ENCODE measurements at places on chromosomes 11 and 22.
A peak's percentile ranks its signal among the peaks of the same experiment; 100 is the strongest.

DNA sequence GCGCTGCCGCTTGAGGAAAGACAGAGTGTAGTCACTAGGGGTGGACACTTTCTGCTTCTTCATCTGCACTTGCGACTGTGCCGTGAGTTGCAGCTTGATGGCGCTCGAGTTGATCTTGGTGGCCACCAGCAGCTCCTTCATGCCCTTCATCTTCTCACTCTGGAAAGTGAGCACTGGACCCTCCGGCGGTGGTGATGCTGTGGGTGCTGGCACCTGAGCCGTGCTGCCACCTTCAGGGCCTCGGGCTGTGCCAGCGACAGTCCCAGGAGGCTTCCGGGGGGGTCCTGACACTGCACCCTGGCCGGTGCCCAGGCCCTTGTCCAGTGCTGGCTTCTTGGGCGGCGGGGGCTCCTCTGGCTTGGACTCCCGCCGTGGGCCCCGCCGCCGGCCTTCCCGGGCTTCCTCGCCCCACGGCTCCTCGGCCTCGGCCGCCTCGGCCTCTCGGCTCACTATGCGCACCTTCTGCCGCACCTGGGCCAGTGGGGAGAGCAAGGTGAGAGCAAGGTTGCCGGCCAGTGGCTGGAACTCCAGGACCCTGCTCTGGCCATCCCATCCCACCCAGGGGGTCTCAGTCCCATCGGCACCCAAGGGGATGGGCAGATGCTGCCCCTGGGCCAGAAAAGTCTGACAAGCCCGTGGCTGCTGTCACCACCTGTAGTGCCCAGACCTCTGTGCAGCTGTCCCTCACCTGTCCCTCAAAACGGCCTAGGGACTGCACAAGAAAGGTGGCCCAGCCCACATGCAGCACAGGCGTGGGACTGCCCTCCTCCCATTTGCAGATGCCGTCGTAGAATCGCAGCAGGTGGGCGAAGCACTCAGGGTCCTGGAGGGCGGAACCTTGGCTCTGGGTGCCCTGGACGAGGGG, 1.6 kb upstream of the MAP4K2 start:
- DNase-seq: no peak

DNA sequence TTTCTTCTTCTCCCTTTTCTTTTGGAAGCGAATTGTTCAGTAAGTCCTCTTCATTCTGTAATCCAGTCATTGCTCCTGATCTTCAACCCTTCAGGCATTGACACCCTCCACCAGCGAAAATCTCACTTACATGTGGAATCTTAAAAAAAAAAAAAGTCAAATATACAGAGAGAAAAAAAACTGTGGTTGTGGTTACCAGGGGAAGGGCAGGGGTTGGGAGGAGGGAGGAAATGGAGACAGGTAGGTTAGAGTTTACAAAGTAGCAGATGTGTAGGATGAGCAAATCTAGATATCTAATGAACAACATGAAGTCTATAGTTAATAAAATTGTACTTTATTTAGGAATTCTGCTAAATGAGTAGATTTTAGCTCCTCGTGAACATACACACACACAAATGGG, 17.7 kb upstream of the TMEM123 start:
- DNase-seq: no peak

DNA sequence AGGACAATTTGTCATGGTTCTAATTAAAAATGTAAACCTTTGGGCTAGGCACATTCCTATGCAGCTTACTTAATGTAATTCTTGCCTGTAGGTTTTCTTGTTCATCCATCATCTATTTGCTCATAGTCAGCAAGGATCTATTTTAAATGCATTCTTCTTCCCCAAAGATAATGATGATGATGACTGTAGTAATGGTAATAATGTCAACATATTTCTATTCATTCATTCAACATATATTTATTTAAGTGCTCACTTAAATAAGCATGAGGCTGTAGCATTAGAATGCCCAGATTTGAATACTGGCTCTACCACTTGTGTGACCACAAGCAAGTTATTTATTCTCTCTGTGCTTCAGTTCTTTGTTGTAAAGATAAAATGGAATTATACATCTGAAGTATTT, 169.6 kb upstream of the SYN3 start:
- no peak for DNase-seq

GRCh38 chr22:38754751-38755154, 1.0 kb downstream of the SUN2 start:
- DNase-seq: no peak

- no peak for DNase-seq
These were observed 2.2 kb downstream of the RNF185 start for GRCh38 chr22:31162015-31162765.

- no peak for DNase-seq
These were observed 5.9 kb upstream of the ACY3 start for GRCh38 chr11:67656278-67656922.

GRCh38 chr11:92018332-92018731, 206.3 kb upstream of the FAT3 start:
- no peak for DNase-seq

GRCh38 chr11:102530558-102530957, at the start of gene MMP7:
MMP7 (minus strand) TSS chr11:102530747; CDS start chr11:102530700, 47 bp downstream.
- DNase-seq: no peak

DNA sequence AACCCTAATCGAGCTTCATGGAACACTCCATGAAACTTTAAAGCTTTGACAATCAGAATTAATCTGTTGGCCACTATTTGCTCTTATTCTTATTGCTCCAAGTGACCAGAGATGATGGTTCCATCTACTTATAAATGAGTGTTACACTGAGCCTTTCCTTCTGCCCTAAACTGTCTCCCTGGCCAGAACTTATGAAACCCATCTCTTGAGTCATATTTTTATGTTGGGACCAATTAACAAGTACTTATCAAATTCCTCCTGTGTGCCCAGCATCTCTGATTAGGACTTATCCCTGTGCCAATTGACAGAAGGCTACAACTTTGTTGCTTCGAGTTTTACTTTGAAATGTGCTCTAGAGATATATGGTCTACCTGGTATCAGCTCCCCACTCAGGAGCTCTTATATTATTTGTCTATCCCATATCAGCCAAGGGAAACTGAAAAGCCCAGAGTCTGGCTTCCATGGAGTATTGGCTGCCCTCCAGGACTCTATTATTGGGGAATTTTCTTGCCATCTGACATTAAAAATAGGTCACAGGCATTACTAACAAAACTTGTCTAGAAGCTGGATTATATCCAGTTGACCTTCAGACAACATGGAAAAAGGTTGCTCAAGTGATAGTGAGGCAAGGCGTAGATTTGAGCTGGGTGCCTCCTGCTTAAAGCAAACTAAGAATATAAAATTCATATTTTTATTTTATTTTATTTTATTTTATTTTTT, 8.8 kb downstream of the KREMEN1 start:
- DNase-seq: no peak

DNA sequence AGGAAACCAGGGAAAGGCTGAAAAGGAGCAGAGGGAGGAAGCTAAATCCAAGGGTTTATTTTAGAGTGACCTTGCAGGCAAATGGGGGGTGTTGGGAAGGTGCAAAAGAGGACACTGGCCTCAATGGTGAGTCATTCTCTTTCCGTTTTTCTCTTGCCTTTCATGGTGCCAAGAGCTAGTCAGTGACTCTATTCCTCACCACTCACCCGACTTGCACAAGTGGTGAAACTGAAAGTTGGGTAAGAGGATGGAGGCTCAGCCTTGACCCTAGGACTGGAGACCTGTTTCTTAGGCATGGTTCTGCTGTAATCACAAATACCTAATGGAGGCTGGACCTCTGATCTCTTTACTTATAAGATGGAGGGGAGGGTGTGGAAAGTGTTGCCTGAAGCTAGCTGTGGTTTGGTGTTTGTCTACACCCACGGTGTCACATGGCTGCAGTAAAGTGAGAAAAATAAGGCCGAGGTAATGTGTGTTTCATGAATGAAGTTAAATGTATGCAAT, 67.3 kb upstream of the CREB3L1 start:
- no peak for DNase-seq

DNA sequence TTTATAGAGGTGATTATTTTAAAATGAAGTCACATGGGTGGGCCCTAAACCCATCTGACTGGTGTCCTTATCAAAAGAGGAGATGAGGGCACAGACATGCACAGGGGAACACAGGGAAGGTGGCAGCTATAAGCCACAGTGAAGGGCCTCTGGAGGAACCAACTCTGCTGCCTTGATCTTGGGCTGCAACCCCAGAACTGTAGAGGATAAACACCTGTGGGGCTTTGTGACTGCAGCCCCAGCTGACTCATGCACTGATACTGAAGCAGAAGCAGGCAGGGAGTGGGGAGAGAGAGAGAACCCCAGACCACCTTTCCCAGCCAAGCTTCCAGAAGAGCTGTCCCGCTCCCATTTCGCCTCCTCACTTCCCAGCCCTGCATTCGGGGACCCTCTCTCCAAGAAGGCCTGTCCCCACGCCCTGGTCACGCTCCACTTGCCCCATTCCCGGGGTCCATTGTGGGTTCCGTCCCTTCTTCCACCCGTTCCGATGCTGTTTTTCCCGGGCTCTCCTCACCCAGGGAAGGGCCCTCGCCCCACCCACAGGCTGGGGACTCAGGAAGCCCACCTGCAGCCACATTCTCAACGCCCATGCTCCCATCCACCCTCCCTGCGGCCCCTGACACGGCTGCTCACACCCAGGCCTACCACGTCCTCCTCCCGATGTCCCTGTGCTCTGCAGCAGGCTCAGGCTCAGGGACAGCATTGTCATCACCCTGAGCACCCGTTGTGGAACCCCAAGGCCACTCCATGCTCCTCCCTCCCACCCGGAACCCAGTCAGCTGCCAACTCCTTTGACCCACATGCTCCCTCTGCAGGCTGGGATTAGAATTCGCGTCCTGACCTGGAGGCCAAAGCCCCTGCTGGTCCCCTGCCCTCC, 90.8 kb upstream of the SHANK2 start:
- DNase-seq: peak; percentile 55

- DNase-seq: no peak
These were observed 51.0 kb downstream of the CERK start for GRCh38 chr22:46687048-46687444.

- DNase-seq: no peak
These were observed 104.0 kb upstream of the PITPNB start for GRCh38 chr22:28023036-28023435.

GRCh38 chr11:78657968-78658839, 83.5 kb upstream of the NARS2 start:
- DNase-seq: no peak

DNA sequence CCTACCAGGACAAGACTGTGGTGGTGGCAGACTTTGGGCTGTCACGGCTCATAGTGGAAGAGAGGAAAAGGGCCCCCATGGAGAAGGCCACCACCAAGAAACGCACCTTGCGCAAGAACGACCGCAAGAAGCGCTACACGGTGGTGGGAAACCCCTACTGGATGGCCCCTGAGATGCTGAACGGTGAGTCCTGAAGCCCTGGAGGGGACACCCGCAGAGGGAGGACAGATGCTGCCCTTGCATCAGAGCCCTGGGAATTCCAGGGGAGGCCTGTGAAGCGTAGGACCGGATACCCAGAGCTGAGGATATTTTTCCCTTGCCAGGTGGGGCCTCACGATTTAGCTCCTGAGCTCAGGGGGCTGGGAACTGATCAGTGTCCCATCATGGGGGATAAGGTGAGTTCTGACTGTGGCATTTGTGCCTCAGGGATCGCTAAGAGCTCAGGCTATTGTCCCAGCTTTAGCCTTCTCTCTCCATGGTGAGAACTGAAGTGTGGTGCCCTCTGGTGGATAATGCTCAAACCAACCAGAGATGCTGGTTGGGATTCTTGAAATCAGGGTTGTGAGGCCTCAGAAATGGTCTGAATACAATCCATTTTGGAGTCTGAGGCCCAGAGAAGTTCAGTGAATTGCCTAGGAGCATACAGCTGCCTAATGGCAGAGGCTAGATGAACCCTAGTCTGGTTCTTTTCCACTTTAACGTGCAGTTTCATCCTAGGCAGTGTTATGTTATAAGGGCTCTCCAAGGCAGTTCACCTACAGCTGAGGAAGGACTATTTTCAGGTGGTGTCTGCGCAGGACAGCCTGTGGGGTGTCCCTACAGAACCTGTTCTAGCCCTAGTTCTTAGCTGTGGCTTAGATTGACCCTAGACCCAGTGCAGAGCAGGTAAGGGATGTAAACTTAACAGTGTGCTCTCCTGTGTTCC, 19.5 kb downstream of the PIK3IP1 start:
- DNase-seq: peak; percentile 23

Measured in NCI-H1436 (cell line).